ENCODE measurements at places on chromosomes 5 and 9. TPM values are rescaled to one million over a fixed set of nuclear protein-coding genes. Genes with fewer than 3 reads are reported as not detected.

Gene CARD6
- polyA plus RNA-seq = 2.1 TPM

Gene WHRN
- 1.6 TPM for polyA plus RNA-seq

Gene CCDC127
- polyA plus RNA-seq = 2.0 TPM

Gene CDH18
- not detected for polyA plus RNA-seq

Gene ENTREP1
- polyA plus RNA-seq = not detected

Gene ELAVL2
- not detected for polyA plus RNA-seq

Gene PLAC8L1
- polyA plus RNA-seq = not detected

Gene PLEKHG4B
- polyA plus RNA-seq = not detected

Gene PIP5KL1
- polyA plus RNA-seq = not detected

Gene HRCT1
- polyA plus RNA-seq = not detected

Gene FYB1
- polyA plus RNA-seq = 4.1 TPM

Gene SLC4A9
- not detected for polyA plus RNA-seq

Gene SLIT3
- polyA plus RNA-seq = not detected

Gene WDR38
- polyA plus RNA-seq = not detected

Gene ARL14EPL
- polyA plus RNA-seq = not detected

Gene LURAP1L
- polyA plus RNA-seq = not detected

Gene ZDHHC11
- not detected for polyA plus RNA-seq

Gene PCDHGB2
- not detected for polyA plus RNA-seq

Gene RAD23B
- 22.6 TPM for polyA plus RNA-seq

Gene DBH
- not detected for polyA plus RNA-seq

Gene TAF11L7
- not detected for polyA plus RNA-seq

Gene BTNL9
- 0.49 TPM for polyA plus RNA-seq

Gene DMRT3
- not detected for polyA plus RNA-seq

Gene SLC36A2
- not detected for polyA plus RNA-seq

Gene PCDHB4
- not detected for polyA plus RNA-seq

Gene MTMR12
- 19.0 TPM for polyA plus RNA-seq

Gene PCDHA1
- polyA plus RNA-seq = not detected

Gene FGF1
- polyA plus RNA-seq = not detected

Gene SPINK7
- polyA plus RNA-seq = not detected

Gene PANK3
- 5.2 TPM for polyA plus RNA-seq

Gene TAF11L5
- not detected for polyA plus RNA-seq

Gene C8G
- not detected for polyA plus RNA-seq

Gene PCDHB2
- not detected for polyA plus RNA-seq

Gene CDKN2A
- polyA plus RNA-seq = 4.6 TPM

Gene GRXCR2
- not detected for polyA plus RNA-seq

Gene SLC44A1
- polyA plus RNA-seq = 24.6 TPM

Gene SLC2A6
- 49.3 TPM for polyA plus RNA-seq

Gene DDX4
- not detected for polyA plus RNA-seq

Gene FAM78A
- 12.8 TPM for polyA plus RNA-seq

Gene DCAF10
- 22.9 TPM for polyA plus RNA-seq

Gene ROPN1L
- polyA plus RNA-seq = not detected
